CD4-positive, alpha-beta T cell treated with Interleukin-15 for 4 hours (primary cell): ENCODE measurements at places on chromosomes 7 and 10.

DNA sequence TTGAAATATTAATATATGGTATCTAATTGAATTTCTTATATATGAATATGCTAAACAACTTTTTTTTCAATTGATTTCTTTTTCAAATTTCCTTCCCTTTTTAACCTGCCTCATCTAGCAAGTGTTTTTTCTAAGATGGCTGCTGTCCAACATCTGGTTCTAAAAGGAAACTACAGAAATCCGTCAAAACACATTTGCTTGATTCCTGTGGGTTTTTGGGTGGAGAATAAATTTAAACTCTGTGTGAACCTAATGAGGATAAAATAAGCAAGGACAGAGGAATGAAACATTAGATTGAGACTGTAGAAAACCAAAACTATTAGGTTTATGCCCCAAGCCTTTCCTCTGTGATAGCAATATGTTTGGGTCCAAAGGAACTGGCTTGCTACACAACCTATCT, 75.5 kb upstream of the STARD3NL start:
- DNase-seq: no peak

GRCh38 chr10:110461088-110461487, 36.6 kb upstream of the DUSP5 start:
- DNase-seq: no peak

- no peak for DNase-seq
These were observed 57.8 kb downstream of the COA1 start for GRCh38 chr7:43671521-43671920.

GRCh38 chr10:119630300-119630699, 20.9 kb upstream of the BAG3 start:
- DNase-seq: no peak

DNA sequence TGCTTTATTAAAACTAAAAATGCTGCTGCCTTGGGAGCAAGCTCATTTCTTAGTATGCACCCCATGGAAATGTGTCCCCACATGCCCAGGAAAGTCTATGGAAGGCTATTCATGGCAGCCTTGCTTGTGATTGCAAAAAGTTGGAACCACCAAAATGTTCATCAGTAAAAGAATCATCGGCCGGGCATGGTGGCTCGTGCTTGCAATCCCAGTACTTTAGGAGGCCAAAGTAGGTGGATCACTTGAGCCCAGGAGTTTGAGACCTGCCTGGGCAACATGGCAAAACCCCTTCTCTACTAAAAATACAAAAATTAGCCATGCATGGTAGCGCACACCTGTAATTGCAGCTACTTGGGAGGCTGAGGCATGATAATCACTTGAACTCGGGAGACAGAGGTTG, 79.8 kb downstream of the ARHGAP22 start:
- no peak for DNase-seq
